ENCODE measurements at places on chromosomes 12 and 14.
A peak's percentile ranks its signal among the peaks of the same experiment; 100 is the strongest.

GRCh38 chr12:102702447-102703114 is 214.5 kb downstream of the PAH start:
- no peak for DNase-seq

- no peak for DNase-seq
These were observed 14.3 kb upstream of the CORO1C start for GRCh38 chr12:108745641-108746040.

- DNase-seq = no peak
These were observed 22.1 kb downstream of the RTL1 start for GRCh38 chr14:100881211-100882025.

DNA sequence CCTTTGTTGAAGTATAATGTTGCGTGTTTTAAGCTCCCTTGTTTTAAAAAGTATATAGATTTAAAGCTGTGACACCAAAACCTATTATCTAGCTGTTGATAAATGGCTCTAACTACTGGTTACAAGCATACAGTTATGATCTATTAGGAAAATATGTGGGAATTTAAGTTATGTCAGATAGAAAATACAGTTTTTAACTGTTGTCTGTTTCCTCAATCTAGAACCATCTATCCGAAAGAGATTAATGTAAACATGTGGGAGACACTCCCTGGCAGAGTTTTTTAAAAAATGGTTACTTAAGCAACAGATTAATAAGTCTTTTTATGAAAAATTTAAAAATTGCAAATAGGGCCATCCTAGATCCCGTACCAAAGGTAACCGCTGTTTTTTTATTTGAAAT is 8.2 kb downstream of the RPL36AL start:
- no peak for DNase-seq

GRCh38 chr14:35810963-35811362 is 1.9 kb upstream of the RALGAPA1 start:
- DNase-seq = no peak

DNA sequence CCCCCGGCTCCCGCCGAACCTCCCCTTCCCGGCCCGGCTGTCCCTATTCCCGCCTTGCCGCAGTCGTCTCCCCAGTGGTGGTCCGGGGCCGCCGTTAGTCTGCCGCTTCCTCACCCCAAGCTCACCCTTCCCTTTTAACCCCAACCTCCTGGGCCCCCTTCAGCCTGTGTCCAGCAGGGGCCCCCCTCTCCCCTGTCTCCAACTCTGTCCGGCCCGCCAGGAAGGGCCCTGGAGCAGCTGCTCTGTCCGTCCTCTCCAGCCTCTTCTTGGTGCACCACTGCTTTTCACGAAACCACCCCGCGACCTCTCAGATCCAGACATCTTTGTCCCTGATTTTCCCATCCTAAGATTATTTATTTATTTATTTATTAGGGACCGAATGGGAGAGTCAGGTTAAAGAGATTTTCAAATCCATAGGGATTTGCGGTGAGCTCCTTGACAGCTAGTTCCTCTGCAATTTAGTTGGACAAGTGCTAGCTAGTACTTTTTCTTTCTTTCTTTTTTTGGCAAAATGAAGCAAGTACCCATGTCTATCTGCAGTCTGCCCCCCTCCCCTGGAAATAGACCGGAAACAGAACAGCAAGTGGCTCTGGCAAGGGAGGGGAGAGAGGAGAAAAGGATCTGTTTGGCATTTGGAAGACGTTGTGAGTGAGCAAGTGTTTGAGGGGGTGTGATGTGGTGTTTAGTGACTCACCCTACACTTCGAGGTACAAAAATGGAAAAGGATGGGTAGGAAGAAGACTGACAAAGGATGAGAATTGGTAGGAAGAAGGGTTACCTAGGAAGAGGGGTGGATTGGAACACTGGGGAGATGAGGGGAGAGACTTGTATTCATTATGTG is 632 bp downstream of the UBR7 start:
- no peak for DNase-seq

GRCh38 chr14:50846226-50846880 is 15.4 kb upstream of the NIN start:
- no peak for DNase-seq

- DNase-seq = no peak
These were observed 165.7 kb downstream of the SRGAP1 start for GRCh38 chr12:64010069-64010686.

DNA sequence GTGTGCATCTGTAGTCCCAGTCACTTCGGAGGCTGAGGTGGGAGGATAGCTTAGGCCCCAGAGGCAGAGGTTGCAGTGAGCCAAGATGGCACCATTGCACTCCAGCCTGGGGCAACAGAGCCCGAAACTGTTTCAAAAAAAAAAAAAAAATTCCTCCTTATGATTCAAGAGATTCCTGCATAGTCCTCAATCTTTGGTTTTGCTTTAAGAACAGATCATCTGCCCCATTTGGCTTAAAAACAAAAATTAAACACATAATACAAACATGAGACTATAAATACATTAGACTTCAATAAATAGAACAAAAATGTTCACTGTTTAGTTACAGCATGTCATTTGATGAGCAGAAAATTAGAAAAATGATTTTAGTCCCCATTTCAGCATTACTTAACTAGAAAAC is 131.2 kb downstream of the PAWR start:
- no peak for DNase-seq

- peak; percentile 52 for DNase-seq
These were observed 75.2 kb downstream of the PITPNM2 start for GRCh38 chr12:123075646-123076171.

DNA sequence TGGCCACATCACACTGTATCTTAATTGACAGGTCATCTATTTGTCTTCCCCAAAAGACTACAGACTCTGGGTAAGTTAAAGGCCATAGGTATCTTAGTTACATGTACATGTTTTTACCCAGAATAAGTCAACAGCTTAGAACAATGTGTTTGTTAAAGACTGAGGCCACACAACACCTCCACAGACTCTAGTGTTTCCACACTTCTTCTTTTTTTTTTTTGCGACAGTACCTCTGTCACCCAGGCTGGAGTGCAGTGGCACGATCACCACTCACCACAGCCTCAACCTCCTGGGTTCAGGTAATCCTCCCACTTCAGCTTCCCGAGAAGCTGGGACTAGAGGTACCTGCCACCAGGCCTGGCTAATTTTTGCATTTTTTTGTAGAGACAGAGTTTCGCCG is 1.3 kb downstream of the GPN3 start:
- DNase-seq = no peak

DNA sequence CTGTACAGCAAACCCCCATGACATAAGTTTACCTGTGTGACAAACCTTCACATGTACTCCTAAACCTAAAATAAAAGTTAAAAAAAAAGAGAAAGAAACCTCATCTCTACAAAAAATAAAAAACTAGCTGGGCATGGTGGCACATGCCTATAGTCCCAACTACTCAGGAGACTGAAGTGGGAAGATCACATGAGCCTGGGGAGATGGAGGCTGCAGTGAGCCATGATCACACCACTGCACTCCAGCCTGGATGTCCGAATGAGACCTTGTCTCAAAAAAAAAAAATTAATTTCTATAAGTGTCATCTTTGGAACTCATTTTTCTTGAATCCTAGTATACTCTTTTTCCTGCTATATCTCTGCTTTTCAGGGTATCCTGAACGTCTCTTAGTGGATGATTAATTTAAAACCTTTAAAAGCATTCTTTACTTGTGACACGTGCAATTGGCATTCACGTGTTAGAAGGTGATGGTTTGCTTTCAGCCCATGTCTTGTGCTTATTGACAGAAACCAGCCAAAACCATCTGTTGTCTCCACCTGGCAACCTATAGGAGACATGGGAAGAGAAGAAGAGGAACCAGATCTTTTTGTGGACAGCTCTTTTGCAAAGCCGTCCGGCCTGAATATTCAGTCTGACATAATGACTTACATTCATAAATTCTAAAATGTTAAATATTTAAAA is 30.6 kb upstream of the PPFIBP1 start:
- no peak for DNase-seq

DNA sequence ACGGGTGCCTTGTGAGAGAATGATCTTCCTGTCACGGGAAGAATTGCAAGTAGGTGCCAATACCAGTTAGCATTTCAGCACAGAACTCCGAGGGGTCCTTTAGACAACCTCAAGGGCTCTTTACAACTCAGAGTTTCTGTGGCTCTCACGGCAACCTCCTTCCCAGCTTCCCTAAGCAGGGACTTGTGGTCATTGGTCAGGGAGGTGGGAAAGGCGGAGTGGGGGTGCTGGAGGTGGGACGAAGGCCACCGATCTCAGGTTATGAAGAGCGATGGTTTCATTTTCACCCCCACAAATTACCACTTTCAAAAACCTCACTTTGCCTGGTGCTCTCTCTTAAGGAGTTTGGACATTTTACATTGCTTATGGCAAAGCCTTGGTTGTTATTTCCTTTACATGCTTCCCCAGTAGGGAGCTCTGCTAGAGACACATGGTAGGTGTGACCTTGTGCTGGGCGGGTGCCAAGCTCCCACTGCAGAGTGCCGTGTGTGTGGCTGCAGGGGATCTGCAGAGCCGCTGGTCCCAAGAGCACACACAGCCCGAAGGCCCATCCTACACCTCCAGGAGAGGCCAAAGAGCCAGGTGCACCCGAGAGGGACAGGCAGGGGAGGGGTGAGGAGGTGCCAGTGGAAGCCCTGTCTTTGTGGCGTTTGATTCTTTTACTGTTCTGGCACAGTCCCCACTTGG is 21.4 kb downstream of the BCL2L14 start:
- no peak for DNase-seq

- DNase-seq = no peak
These were observed 7.1 kb downstream of the MAP3K12 start for GRCh38 chr12:53492188-53492587.

- no peak for DNase-seq
These were observed 85.1 kb upstream of the NAV3 start for GRCh38 chr12:77745624-77746023.

DNA sequence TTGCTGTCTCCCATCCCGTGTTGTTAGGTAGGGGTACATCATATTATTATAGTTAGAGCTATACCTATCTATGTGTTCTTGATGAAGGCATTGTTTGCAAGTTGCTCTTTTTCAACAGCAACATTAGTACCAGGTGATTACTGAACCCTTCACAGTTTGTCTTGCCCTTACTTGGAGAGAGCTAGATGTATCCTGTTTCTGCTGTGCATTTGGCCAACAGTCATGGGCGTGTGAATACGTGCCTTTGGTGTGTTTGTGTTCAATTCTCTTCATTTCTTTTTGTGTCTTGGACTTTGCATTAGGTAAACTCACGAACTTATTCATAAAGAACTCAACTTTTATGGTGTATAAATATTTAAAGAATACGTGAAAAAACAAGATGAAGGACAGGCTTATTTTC is 14.3 kb downstream of the ARF6 start:
- no peak for DNase-seq

- peak; percentile 24 for DNase-seq
These were observed 1.3 kb downstream of the ZC3H10 start for GRCh38 chr12:56119361-56119796.

DNA sequence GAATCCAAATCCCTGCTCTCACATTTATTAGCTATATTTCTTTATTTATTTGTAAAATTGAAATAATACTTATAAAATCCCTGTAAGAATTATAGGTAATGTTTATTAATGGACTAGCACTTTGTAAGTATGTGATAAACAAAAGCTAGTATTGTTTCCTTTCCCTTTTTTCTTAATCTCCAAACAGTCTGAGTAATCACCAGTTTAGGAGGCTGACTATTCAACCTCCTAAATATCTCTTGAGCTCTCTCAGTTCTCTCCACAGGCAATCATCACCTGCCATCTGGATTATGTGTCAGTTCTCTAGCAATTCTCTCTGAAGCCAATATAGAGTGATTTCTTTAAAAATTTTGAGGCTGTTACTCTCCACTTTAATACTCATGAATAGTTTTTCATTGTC is 9.2 kb upstream of the LYZ start:
- no peak for DNase-seq

DNA sequence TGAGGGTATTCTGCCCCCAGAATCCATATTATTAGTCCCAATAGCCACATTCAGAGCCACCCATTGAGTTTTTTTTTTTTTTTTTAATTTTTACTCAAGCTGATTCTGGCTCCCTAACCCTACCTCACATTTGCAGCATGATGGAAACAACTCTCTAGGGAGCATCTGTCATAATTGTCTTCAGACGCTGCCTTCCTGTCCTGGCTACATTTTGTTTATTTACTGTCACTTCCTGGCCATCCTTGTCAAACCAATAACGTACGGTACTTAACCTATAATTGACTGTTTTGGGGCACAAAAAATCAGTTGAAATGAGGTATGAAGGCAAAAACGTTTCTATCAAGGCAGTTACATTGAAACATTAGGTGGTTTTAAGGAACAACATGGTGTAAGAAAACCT is 2.1 kb downstream of the GLIPR1 start:
- peak; percentile 15 for DNase-seq

GRCh38 chr12:14410177-14410576 is 44.7 kb downstream of the ATF7IP start:
- DNase-seq = no peak
